ENCODE measurements at places on chromosomes 12 and 14. TPM values are rescaled to one million over a fixed set of nuclear protein-coding genes. Genes with fewer than 3 reads are reported as not detected.

DNA sequence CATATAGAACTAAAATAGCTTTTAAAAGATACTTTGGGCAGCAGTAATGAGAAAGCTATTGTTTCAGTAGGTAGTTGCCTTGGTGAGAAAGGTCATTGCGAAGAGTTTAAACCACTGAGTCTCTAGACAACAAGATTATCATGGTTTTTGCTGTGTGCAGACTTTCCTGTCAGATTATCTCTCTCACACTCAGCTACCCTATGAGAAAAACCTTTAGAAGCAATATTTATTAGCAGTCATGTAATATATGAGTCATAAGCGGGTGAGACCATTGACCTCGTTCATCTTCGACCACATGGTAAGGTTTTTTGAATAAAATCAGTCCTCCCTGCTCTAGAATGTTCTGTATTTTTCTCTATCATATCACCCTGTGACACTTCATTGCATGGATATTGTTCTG is 59.9 kb downstream of the GPR65 start:
- no peak for DNase-seq

DNA sequence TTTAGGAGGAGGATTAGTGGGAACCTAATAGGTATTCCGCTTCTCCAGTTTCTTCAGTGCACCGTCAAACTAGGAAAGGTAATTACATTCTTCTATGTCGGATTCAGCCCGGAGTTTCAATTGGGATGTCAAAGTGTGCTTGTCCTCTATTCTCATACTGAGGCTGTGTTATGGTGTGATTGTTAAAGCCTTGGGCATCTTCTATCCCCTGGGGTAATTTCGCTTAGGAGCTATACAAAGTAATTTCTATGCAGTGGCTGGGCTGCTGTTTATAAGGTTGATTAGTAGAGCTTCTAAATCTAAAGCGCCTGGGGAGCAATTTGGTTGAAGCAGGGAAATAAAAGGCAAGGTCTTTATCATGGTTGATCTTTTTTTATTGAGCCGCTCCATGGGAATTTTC is 399.6 kb downstream of the ZFP36L1 start:
- no peak for DNase-seq

Gene C14orf93
- polyA plus RNA-seq = 3.2 TPM

- DNase-seq = no peak
Observed at GRCh38 chr12:39300799-39301198, 142.1 kb downstream of the KIF21A start.

Gene EGLN3
- polyA plus RNA-seq = 33.7 TPM

GRCh38 chr12:32120419-32120818 is 13.8 kb downstream of the BICD1 start:
- no peak for DNase-seq

GRCh38 chr12:49276304-49277290 is 11.7 kb downstream of the TUBA1C start:
- DNase-seq = no peak

GRCh38 chr12:55933169-55933798 is 2.3 kb downstream of the DGKA start:
- no peak for DNase-seq
